ENCODE measurements at places on chromosomes 11 and 22.
A peak's percentile ranks its signal among the peaks of the same experiment; 100 is the strongest.

DNA sequence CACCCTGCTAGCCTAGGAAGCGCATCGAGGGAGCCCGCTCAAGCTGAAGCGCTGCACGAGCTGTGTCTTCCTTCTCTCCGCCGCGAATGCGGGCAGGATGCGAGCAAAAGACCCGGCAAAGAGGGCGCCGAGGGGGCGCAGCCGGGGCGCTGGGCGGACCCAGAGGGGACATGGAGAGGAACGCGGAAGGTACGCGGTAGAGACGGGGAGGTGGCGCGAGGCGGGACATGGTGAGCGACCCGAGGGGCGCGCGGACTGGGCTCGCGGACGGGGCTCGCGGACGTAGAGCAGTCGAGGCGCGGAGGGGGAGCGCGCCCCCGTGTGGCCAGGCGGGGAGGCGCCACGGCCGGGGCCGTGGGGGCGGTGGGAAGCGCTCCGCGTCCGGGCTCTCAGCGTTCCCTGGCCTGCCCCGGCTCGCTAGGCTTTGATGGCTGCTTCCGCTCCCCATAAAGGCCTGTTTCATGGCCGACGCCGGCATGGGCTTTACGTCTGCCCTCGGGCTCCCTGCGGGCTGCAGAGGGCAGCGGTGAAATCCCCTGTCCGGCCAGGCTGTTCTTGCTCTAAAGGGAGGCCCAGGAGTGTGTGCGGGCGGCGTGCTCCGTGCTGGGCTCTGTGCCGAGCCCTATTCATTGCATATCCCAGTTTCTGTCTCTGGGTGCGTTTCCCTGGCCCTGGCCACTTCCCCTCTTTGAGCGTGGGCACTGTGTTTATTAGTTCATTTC, 31.2 kb upstream of the TRIM29 start:
- DNase-seq = peak; percentile 65

DNA sequence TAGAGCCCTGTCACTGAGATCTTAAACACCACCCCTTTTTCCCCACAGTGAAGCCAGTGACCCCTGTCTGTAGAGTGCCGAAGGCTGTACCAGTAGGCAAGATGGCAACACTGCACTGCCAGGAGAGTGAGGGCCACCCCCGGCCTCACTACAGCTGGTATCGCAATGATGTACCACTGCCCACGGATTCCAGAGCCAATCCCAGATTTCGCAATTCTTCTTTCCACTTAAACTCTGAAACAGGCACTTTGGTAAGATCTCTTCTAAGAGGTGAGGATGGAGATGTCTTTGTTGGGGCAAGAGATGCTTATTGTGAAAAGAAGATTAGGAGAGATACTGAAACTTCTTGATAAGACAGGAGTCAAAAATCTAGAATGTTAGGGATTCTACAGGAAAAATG, 75.9 kb downstream of the JAM3 start:
- DNase-seq = no peak

DNA sequence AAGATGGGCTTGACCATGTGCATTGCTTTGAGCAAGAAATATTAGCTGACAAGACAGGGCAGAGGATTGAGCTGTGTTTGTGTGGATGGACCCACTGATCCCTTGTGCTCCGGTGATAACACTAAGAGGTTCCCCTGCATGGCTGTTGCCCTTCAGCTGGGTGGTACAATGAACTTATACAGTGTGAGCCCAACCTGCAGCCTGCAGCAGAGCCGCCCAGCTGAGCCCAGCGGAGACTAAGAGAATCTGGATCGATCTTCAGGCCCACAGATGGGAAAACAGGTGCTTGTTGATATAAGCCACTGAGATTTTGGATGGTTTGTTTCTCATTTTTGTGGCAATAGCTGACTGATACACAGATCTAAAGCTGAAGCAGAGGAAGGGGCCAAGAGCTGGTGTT, 177.4 kb upstream of the SYT13 start:
- no peak for DNase-seq

- DNase-seq = no peak
Observed at GRCh38 chr11:57240757-57241156, 3.7 kb upstream of the APLNR start.

GRCh38 chr11:132913886-132914285, 618.4 kb downstream of the OPCML start:
- no peak for DNase-seq

DNA sequence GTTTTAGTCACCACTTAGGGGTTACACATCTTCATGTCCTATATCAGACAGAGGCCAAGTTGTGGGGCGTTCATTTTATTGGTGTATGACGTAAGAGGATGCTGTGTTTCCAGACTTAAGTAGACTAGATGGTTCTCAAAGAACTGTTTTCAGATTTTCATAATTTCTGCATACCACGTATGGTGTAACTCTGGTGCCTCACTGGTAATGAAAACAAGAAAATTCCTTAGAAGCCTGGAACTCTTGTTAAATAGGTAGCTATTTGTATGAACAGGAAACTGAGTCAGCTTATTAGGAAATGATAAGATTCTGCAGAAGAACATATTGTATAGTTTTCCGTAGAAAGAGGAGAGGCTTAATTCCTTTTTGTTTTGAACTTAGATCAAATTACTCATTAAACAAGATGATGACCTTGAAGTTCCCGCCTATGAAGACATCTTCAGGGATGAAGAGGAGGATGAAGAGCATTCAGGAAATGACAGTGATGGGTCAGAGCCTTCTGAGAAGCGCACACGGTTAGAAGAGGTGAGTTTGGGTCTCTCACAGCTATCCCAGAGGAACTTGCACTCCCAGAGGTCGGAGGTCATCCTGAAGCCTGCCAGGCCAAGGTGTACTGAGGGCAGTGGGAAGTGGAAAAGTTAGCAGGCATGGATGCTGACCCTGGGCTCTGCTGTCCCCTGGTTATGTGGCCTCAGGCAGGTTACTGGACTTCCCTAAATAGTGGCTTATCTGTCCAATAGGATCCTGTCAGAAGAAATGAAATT, 3.9 kb downstream of the CDC45 start:
- DNase-seq = no peak

Data from activated T-cell treated with anti-CD3 and anti-CD28 coated beads for 48 hours (primary cell).